ENCODE measurements at places on chromosomes 4 and X.

GRCh38 chrX:9622128-9622527 is 143.5 kb downstream of the GPR143 start:
- no peak for DNase-seq

DNA sequence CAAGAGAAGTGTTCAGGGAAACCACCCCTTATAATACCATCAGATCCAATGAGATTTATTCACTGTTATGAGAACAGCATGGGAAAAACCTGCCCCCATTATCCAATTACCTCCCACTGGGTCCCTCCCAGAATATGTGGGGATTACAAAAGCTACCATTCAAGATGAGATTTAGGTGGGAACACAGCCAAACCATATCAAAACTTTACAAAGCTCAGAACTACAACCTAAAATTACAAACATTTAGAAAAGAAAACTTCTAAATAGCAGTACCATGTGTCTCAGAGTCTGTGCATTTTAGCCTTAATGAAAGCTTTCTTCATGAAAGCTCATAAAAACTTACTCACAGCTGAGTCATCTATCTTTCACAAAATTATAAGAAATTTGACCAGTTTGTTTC is 1442.8 kb upstream of the PCDH7 start:
- DNase-seq: no peak

GRCh38 chrX:74426071-74426470 is 4.8 kb downstream of the SLC16A2 start:
- no peak for DNase-seq

- no peak for DNase-seq
Measured at GRCh38 chrX:39853417-39854030, 244.2 kb downstream of the BCOR start.

- DNase-seq: no peak
Measured at GRCh38 chr4:189221691-189222090, 719.0 kb upstream of the FRG1 start.

DNA sequence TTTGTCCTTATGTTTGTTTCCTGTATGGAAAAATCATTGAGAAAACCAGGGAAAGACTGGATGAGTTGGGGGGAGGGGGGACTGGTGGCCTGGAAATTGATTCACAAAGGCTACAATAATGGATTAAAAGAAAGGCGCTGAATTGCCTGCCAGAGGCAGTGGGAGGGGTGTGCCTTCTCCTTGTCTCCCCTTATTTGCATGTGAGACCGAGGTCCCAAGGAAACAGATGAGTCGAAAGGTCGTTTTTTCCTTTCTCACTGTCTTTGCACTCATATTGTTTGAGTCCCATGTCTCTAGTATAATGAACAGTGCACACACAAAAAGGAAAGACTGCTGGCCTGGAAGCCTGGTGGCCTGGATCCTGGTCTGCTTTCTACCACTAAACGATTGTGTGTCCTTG is 86.6 kb upstream of the ZDHHC15 start:
- no peak for DNase-seq

DNA sequence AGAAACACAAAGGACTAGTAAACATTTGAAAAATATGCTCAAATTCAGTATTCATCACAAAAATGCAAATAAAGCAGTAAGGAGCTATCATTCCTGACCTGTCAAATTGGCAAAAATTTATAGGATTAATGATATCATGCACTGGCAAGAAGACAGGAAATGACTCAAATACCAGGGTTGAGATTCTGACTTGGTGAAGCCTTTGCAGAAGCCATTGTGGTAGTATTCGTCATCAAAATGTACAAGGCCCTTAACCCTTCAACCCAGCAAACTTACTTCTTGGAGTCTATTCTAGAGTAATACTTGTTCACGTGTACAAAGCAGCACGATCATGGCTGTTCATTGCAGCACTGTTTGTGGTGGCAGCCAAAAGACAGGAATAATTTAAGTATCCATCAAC is 132.4 kb downstream of the ENOX2 start:
- peak; percentile 7 for DNase-seq
